ENCODE measurements at places on chromosomes 16 and 17.

DNA sequence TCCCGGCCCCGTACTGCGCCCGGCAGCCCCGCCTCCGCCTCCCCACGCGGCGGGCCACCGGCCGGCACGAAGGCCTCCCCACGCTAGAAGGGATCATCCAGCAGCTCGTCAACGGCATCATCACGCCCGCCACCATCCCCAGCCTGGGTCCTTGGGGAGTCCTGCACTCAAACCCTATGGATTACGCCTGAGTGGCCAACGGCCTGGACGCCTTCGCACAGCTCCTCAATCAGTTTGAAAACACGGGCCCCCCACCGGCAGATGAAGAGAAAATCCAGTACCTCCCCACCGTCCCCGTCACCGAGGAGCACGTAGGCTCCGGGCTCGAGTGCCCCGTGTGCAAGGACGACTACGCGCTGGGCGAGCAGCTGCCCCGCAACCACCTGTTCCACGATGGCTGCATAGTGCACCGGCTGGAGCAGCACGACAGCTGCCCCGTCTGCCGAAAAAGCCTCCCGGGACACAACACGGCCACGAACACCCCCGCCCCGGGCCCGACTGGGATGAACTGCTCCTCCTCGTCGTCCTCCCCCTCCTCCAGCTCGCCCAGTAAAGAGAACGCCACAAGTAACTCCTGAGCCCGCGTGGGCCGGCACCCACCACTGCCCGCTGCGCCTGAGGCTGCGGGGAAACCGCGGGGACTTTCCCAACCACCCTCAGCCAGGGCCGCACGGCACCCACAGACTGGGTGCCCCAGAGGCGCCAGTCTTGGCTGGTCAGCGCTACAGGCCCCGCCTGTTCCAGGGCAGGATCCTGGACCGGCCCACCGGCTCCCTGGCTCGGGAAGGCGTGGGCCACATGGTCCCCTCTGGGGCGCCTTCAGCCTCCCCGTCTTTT lies 39.0 kb upstream of the AKAP1 start:
- DNase-seq = peak; percentile 45

- peak; percentile 15 for DNase-seq
These were observed 21.5 kb upstream of the CA4 start for GRCh38 chr17:60128171-60128859.

GRCh38 chr17:64219571-64219970 lies 43.5 kb downstream of the TEX2 start:
- DNase-seq = no peak

- no peak for DNase-seq
These were observed 63.0 kb downstream of the BAIAP2 start for GRCh38 chr17:81097943-81098308.

- no peak for DNase-seq
These were observed 922 bp upstream of the MRPL58 start for GRCh38 chr17:75011401-75012095.

GRCh38 chr17:28151001-28151400 lies 108.5 kb downstream of the NLK start:
- DNase-seq = no peak

- DNase-seq = no peak
These were observed 4.2 kb downstream of the ATP2A3 start for GRCh38 chr17:3959921-3960601.

DNA sequence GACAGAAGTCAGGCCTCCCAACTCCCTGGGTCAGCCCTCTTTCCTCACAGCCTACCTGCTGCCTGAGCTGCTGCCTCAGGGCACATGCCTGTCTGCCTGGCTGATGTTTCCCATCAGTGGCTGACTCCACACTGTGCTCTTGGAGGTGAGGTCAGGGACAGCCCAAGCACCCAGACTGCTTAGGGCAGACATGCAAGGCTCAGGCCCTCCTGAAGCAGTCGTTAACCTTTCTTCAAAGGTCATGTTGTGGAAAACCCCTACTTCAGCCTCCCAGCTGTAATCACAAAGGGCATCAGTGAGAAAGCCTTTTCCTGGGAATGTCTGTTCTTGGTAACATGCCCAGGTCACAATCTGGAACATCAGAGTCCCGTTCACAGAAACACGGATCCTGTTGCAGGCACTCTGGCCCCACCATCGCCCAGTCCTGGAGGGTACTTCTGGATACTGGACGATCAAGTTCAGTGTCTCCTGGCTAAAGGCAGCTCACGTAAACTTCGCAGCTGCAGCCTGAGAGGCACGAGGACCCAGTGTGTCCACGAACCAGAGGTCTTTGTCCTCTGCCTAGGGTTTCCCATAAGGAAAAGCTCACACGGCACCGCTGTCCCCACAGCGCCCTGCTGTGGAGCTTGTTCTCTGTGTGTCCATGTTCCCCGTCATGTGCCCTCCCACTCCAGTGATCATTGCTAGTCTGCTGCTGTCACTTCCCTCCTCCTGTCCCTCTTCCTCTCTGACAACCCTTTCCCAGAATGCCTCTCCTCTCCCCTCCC lies 54.9 kb downstream of the GNAO1 start:
- no peak for DNase-seq

GRCh38 chr17:63349478-63350000 lies 96.6 kb downstream of the CYB561 start:
- no peak for DNase-seq

DNA sequence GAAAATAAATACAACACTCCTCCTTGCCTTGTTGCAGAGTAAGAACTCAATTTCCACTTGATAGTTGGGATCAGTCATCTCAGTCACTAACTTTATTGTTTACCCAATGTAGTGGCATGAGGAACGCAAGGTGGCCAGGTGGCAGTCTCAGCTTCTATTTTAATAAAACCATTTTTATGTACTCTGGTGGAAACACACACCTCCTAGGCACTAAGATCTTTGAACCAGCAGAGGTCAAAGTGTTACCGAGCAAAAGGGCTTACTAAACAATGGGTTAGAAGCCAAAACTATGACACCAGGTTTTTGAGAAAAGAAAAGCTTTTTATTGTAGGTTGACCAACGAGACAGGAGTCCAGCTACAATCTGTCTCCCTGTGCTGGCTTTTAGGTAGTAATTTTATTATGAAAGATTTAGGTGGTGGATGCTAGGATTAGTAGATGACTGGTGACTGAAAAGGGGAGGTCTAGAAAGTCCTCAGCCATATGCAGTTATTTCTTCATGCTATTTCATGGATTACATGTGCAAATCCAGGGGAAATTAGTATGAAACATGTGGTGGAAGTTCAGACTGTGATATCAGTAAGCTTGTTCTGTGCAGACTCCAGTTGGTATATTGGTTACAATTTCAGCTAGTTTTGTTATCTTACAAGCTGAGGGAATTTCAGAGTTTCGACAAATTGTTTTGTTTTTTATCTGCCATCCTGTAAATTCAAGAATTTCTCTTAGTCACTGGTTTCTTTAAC lies 122.3 kb downstream of the PCTP start:
- DNase-seq = no peak

GRCh38 chr17:7406235-7406825 lies 1.3 kb upstream of the NLGN2 start:
- DNase-seq = no peak

GRCh38 chr17:27644586-27644985 lies 13.6 kb downstream of the LGALS9 start:
- no peak for DNase-seq

DNA sequence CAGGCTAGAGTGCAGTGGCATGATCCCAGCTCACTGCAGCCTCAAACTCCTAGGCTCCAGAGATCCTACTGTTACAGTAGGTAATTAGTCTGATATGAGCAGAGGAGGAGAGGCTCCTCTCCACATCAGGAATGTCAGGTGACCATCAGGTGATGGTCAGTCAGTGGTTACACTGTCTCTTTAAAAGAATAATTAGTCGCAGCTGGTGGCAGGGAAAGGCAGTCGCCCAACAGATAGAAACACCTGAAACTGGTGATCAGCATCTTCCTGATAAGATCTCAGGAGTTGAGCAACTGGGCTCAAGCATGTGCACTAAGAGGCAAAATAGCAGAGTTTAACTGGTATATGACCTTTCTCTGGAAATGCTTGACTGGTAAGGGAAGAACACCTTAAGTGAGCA lies 21.5 kb upstream of the ABCA5 start:
- DNase-seq = no peak

- no peak for DNase-seq
These were observed 877.4 kb upstream of the GOT2 start for GRCh38 chr16:59611556-59611955.

GRCh38 chr16:79658301-79659033 lies 57.9 kb upstream of the MAF start:
- no peak for DNase-seq

DNA sequence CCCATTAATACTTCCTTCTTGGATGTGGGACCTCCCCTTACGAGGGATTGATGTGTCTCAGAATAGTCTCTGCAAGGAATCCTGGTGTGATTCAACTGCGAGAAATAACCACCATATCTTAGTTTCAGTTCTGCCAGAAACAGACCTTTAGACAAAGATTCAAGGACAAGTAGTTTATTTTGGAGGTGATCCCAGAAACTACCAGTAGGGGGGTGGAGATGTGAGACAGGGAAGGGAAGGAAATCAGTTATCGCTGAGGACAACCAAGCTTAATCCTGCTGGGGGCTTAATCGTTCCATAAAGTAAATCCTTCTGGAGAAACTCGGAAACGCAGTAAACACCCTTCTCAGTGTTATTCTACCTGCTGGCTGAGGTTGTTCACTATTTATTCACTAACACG lies 5.0 kb upstream of the SDR42E1 start:
- DNase-seq = no peak

DNA sequence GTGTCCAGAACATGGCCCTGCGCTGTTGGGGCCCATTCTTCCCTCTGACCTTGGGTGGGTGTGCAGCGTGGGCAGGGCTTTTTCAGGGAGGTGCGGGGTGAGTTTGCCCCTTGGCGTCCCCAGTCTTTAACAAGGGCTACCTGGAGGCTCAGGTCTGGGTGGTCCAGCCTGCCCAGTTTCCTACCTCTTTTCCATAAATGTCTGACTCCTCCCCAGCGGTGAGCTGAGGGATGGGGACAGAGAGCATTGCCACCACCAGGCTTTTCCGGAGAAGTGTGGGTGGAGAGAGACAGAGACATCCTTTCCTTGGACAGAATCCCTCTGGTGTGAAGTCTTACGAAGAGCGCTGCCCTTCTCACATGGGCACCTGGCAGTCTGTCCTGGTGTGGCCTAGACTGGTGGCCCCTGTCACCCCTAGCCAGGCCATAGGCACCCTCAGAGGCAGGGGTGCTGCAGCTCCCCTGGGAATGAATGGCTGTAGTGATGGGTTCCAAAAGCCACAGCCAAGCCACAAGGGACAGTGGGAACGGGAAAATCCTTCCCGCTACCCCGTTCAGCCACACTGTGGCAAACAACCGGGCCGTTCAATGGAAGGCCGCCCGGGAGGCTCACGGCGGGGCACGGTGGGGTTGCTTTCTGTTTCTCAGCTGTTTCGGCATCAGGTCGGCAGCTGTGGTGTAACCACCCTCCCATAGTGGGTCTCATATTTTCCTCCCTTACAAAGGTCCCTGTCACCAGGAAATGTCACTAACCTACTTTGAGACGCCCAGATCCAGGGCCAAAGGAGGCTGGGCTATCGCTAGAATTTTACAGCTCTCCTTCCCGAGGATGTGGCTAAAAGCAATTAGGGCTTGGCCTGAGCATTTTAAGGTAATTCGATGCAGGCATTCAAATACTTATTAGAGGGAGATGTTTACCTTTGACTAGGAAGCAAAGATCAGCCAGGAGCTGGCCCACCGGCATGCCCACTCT lies 61.9 kb upstream of the GSE1 start:
- peak; percentile 50 for DNase-seq

DNA sequence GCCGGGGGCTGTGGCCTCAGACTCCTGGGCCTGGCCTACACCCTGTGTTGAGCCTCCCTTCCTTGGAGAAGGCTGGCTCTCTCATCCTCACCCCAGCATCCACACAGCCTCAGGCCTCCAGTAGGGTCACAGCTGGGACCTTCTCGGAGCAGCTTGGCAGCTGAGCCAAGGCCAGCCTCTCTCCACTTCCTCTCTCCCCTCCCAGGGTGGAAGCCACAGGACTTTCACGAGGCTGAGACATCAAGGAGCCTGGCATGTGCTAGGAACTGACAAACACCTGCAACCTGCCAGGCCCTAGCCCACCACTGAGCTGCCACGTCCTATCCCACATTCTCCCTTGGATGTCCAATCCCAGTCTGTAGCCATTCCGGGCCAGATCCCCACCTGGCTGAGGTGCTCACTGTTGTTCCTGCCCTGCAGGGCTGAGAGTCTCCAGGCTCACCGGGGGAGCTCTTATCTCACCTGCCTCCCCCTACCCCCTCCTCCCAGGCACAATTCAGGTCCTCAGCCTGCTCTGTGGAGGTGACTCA lies 3.1 kb downstream of the MMP15 start:
- DNase-seq = no peak

GRCh38 chr17:81514739-81515529 lies 2.3 kb upstream of the ACTG1 start:
- peak; percentile 79 for DNase-seq

DNA sequence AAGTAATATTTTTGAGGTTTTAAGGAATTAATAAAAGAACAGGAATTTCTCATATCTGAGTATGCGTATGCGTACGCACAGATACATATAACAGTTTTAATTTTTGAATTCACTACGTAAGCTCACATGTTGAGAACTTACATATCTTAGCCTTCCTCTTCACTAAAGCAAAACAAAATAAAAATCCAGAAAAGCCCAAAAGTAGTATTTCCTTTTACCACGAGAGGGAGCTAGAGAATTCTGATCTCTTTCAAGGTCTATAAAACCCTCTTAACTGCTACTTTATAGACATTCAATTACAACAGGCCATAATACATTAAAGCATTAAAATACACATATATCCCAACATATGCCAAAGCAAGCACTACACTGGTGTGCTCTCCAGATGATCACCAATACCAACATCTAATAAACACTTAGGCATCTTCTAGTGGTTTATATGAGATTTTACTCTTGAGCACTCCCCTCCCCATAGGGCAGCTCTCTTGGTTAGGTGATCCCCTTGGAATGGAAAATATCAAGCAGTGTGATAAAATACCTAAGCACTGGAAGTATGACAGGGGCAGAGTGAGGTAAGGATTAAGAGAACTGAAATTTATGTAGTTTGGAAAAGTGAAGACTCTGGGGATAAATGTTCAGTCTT lies 94.0 kb downstream of the SKAP1 start:
- no peak for DNase-seq

- no peak for DNase-seq
These were observed 25.7 kb downstream of the CHD9 start for GRCh38 chr16:53080345-53081031.

DNA sequence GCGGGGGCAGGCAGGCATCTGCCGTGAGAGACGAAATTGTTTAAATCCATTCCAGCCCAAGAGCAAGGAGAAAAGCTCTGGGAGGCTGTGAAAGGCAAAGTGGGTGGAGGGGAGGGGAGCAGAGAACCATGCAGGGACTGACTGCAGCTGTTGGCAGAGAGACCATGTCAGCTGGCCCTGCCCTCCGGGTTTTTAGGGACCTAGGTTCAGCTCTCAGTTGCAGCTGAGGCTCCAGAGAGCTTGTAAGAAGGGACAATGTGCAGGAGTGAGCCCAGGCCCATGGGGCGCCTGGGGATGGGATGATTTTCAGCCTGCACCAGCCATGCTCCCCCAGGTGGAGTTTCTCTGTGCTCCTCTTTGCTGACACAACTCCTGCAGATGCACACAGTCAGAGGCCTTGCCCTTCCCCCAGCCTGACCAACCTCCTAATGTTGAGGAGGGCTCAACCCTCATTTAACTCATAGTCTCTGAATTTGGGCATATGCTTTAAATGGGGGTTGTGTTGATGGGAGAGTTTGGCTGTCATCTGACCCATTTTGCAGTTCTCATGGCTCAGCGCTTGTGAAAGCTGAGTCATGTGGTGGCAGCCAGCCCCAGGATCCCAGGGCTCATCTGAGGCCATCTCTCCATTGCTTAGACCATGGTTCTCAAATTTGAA lies 70.9 kb downstream of the PLXDC1 start:
- no peak for DNase-seq
